ENCODE measurements at places on chromosomes 3 and 15.

DNA sequence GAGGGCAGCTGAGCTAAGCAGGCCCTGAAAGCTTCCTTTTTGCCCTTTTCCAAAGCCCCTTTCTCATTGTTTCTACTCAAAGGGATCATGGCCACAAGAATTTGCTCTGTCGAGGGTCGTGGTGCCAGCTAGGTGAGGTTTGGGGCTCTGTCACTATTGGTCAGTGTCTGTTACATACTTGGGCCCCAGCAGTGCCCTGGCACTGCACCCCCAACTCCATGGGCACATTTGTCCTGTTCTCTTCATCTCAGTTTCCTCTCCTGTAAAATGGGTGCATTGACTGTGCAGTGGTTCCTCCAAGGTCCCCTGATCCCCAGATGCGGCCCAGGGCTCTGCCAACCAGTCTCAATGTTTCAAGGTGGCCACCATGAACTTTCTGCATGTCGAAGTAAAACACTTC, 62.1 kb downstream of the SLC6A6 start:
- no peak for DNase-seq

DNA sequence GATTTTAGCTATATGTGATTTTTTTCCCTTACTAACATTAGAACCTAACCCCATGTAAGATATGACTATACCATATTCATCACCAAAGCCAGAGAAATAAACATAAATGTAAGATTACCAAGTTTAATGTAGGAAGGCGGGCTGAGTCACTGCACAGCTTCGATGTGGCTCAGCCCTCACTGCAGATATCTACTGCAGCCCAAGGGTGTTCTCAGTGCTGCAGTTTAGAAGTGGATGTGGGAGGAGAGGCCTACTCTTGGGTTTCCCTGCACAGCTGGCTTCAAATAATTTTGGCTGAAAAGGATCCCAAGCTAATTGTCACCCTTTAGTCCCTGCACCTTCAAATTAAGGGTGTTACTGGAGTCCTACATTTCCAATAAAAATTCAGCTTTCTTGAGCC, 9.3 kb downstream of the ARPP19 start:
- no peak for DNase-seq

DNA sequence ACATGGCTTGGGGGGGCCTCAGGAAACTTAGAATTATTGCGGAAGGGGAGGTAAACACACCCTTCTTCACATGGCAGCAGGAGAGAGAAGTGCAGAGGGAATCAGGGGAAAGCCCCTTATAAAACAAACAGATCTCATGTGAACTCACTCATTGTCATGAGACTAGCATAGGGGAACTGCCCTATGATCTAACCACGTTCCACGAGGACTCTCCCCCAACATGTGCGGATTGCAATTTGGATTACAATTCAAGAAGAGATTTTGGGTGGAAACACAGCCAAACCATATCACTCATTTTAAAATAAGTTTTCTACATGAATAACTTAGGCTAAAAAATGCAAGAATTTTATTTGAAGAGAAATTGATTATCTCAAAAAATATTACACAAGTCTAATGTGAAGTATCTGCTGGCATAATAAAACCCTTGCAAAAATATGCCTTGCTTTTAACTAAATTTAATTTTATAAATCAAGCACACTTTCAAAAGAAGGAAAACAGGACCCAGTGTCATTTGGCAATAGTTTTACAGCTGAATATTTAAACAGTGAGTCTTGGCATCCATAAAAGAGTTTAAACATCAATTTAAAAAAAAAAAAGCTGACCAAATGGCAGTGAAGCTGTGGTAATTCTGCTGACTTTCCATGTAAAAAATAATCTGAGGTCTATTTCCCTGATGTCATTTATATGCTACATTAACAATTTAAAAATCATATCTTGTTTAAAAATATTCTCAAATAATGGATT, 1057.2 kb downstream of the NAALADL2 start:
- DNase-seq = no peak

- DNase-seq = no peak
Observed at GRCh38 chr3:43005253-43005652, 26.1 kb downstream of the GASK1A start.

- DNase-seq = peak; percentile 79
Observed at GRCh38 chr3:3126477-3127431, at the start of gene TRNT1. TSS of gene TRNT1 (plus strand) at chr3:3126940. CDS start at chr3:3129041, 2,101 bp downstream.

- peak; percentile 42 for DNase-seq
Observed at GRCh38 chr15:78347586-78348543, 7.7 kb downstream of the CRABP1 start.

- DNase-seq = no peak
Observed at GRCh38 chr3:126266291-126266840, 86.0 kb upstream of the ALDH1L1 start.

DNA sequence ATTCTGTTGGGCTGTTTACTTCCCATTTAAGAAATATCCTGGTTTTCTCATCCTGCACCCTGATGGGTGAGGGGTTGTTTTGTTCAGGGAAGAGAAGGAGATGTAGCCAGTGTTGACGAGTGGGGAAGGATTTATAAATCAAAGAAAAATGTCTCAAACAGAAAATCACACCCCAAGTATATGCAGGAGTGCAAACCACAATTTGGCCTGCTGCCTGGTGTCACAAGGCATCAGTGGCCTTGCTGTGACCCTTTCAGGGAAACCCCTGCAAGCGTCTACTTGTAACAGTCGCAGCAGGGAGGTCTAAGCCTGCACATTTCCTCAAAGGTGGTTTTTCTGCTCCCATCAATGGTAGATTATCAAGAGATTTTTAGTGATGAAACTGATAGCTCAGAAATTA, 132.6 kb upstream of the LRRN1 start:
- no peak for DNase-seq

DNA sequence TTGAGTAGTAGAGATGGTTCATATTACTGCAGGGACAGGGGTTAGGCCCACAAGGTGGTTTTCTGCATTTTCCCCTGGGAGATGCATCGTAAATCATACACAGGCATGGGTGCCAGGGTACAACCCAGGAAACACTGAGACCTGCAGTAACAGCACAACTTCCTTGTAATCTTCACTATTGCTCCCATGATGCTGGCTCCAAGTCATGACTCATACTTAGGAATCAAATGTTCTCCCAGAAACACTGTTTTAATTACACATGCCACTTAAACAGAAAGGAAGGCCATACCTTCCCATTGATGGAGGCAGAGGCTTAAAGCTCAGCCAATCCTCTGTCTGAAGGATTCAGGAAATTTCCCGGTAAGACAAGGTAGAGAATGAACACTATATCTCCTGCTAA, 106.5 kb downstream of the ERC2 start:
- no peak for DNase-seq

DNA sequence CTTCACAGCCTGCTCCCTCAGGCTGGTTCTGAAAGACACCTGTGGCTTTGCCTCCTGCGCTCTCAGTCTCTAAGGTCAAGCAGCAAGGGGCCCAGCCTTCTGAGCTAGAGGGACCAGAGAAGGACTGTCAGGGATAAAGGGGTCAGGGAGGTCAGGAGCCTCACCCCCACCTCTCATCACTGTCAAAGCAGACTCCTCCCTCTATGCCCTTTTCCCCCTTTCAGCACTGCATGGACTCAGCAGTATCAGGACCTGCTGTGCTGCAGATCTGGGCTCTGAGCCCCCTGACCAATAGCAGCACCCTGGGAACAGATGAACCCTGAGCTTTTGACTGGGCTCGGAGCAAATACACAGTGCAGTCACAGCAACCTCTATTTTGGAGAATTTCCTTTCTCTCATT, 3.2 kb upstream of the BMF start:
- no peak for DNase-seq

DNA sequence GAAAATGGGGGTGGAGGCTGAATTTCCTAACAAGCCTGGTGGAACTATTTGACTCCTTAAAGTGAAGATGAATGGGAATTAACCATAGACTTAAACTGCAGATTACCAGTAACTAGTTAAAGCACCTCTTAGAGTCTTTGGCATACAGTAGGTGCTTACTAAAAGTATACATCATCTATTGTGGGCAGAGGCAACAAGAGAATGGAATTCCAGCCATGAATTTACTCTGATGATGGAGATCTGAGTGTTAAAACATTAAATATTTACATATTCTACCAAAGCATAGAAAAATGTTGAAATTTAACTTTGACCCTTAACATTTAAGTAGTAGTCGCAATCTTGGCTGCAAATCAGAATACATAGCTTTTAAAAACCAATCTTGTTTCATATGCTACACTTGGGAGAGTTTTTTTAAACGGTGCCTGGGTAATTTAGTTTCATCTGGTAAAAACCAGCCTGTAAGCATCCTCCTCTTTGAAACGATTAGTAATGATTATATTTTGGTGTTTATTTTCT, 5.2 kb downstream of the UBA5 start:
- DNase-seq = no peak

DNA sequence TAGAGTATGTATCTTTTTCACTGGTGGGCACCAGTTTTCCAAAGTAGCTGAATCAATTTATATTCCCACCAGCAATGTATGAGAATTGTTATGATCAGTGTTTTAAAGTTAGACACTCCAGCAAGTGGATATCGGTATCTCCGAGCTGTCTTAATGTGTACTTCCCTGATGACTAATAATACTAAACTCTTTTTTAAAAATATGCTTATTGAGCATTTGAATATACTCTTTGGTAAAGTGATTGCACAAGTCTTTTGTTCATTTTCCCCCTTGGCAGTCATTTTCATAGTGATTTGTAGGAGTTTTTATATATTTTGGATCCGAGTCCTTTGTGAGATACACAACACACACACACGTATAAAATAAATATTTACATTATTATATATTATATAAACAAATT, 12.5 kb upstream of the FEM1B start:
- DNase-seq = no peak

GRCh38 chr3:53604232-53604631, 109.8 kb downstream of the CACNA1D start:
- no peak for DNase-seq

DNA sequence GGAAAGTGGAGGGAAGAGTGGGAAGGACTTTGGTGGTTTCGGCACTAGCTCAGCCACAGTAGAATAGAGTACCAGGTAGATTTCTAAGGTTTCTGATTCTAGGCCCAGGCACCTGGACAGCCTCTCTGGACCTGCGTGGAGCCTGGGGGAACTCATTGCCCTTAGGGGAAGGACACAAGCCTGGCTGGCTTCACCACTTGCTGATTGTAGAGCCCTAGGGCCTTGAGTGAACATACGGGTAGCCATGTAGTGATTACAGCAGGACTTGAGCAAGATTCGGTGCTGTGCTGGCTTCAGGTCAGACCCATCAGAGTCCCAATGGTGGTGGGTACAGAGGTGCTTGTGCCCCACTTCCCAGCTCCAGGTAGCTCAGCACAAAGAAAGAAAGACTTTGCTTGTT, 47.0 kb downstream of the FAM81A start:
- DNase-seq = no peak

DNA sequence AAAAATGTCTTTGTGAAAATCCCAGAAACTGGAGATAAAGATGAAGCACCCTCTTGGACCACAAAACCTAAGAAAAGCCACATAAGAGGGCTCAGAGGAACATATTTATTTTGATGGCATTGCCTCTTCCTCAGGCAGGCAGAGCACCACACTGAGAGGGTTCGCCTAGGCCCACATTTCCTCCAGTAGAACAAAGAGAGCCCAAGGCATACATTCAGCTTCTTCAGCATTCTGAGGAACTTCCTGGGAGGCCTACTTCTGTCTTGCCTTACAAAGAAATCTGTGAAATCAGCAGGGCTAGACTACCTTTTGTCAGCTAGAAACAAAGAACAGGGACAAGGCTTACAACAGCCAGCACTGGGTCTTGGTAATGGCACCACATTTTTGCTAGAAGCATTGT, 1325.3 kb downstream of the SI start:
- DNase-seq = no peak

GRCh38 chr15:65517866-65518207, 348 bp upstream of the DPP8 start:
- DNase-seq = no peak

DNA sequence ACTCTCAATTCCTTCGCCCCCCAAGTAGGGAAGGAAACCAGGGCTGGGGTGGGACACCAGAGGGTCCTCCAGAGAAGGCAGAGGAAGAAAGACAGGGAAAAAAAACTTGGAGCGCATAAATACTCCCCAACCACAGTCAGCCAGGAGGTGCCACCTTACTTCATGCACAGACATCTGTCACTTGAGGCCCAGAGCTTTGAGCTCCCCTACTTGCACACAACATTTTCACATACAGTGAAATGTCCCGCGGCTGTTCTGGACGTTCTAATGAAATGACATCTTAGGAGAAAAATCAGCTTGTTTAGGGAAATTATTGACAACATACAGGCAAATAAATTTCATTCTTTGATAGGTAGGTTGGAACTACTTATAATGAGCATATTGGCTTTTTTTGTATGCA, 113.0 kb downstream of the LIPC start:
- no peak for DNase-seq

- DNase-seq = no peak
Observed at GRCh38 chr3:168531116-168531515, 435.4 kb upstream of the GOLIM4 start.

GRCh38 chr15:48336940-48337339, 5.7 kb downstream of the DUT start:
- DNase-seq = no peak

DNA sequence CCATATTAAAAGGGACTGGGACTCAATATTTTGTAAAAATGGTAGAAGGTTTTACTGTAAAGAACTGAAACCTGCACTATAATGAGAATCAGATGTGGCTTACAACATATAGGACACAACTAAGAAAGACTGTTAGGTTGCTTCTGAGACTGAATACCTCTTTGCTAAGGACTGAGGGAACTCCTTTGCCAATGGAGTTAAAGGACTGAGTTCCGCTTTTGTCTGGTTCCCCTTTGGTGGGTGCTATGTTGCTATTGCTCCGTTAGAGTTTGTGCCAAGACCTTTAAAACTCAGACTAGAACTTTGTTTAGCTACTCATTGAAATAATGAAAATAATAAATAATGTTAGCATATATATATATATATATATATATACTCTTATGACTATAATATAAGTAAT, 147.8 kb upstream of the KCNMB2 start:
- no peak for DNase-seq

DNA sequence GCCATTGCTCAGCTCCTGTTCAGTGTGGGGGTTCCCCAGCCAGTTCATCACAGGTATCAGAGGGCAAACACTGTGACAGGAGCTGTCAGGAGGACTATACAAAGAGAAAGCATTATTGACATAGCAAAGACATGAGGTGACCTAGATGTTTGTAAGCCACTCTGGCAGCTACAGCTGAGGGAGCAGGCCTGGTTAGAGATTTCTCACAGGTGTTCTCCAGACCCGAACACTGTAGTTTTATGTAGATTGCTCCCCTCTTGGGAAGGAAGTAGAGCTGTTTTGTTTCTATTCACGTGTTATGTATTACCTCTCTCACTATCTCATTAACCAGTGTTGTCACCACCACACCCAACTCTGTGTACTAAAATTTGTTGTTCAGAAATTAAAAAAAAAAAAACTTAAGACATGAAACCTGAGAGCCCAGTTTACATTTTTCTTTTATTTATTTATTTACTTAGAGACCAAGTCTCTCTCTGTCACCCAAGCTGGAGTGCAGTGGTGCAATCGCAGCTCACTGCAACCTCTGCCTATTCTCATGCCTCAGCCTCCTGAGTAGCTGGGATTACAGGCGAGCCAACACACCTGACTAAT, 123.7 kb downstream of the RBPMS2 start:
- peak; percentile 46 for DNase-seq

- no peak for DNase-seq
Observed at GRCh38 chr3:57903124-57903890, 104.9 kb upstream of the FLNB start.

- DNase-seq = no peak
Observed at GRCh38 chr3:56851966-56852884, 50.5 kb upstream of the ARHGEF3 start.

GRCh38 chr3:56836276-56837163, 34.8 kb upstream of the ARHGEF3 start:
- no peak for DNase-seq
